ENCODE measurements at places on chromosomes 7 and 10.
A peak's percentile ranks its signal among the peaks of the same experiment; 100 is the strongest.

DNA sequence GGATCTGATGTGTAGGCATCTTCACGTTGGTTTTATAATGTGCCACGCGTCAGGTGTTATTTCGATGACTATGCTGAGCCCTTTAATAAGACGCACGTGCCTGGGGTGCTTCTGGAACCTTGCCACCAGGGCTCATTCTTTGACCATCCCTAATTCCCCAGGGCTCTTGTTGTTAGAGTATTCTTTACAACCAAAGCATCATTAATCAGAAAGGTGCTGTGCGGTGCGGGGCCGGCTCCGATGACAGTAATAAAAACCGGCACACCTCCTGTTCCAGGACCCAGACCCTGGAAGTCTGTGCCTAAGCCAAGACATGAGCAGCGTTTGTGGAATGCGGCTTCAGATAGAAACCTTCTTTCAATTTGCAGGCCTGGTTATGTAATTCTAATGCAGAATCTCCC lies 58.4 kb downstream of the MGMT start:
- no peak for DNase-seq

DNA sequence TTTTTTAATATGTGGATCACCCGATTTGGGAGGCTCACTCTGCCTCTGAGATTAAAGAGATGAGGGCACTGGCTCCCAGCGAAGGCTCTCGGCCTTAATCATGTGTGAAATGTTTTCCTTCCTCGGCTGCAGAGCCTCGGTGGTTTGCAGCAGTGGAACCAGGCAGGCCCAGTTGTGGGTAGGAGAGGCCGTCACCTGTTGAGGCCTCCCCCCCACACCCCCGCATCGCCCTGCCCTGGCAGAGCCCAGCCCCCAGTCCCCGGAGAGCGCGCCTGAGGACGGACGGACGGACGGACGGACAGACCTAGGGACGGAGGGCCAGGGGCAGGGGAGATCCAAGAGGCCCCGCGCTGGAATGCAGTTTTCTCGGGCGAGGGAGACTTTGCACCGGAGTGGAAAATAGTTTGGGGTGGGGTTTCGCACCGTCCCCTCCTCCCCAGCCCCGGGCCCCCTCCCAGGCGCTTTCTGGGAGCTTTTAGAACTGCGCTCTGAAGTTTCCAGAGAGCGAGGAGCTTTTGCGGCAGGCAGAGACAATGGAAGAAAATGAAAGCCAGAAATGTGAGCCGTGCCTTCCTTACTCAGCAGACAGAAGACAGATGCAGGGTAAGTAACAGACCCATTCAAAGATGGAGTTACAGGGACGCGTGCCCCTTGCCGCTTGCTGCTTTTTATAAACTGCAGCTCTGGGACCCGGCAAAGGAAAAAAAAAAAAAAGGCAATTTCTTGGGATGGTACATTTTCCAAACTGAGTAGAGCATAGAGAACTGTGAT lies at the start of gene KIAA1217:
TSS of gene KIAA1217 (plus strand) at position 478 of the 771 bp plus-strand sequence. CDS start at position 534, 56 bp downstream.
- no peak for DNase-seq

DNA sequence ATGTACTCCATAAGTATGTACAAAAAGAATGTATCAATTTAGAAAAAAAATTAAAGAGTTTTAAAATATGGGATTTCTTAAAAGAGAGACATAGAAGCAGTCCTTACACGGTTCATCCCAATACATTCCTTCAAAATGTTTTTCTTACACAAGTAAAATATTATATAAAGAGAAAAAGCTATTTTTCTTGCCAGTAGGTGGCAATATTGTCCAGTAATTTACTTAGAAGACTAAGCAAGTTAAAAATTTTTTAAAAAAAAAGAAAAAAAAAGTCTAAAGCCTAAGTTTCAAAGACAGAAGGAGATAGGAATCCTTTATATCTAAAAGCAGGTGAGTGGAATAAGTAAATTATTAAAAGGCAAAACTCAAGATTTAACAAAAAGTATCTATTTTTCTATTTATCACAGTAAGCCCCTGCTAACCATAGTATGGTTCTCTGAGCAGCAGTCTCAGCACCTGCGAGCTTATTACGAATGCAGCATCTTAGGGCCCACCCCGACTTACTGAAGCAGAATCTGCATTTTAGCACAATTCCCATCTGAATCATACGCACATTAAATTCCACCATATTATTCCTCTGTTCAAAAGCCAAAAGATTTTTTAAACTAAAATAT lies 240.6 kb downstream of the DGKI start:
- peak; percentile 35 for DNase-seq

DNA sequence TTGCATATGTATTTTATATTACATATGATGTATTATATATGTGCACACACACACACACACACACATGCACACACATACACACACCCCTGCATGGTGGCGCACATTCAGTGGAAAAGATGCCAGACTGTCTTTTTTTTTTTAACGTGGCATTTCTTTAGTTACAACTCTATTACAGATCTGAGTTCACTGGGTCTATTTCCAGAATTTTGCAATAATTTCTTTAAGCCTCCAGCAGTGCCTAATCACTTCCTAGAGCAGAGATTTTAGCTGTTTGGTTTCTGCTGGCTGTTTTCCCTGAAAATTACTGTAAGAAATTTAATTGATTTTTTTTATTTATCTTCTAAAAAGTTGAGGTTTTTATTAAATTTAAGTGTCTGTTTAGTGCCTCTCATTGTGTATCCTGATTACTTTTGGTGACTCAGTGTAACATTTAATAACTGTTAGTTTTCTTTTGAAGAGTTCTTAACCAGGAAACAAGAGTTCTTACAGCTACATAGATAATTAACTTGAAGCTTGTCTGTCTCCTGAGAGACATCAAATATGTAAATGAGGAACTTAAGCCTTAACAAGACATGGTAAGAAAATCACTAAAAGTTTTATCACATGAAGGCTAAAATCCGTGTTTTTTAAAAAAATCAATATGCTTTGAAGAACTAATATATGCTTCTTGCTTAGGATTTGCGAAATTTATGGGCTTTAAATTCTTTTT lies 232.0 kb downstream of the MDFIC start:
- no peak for DNase-seq

DNA sequence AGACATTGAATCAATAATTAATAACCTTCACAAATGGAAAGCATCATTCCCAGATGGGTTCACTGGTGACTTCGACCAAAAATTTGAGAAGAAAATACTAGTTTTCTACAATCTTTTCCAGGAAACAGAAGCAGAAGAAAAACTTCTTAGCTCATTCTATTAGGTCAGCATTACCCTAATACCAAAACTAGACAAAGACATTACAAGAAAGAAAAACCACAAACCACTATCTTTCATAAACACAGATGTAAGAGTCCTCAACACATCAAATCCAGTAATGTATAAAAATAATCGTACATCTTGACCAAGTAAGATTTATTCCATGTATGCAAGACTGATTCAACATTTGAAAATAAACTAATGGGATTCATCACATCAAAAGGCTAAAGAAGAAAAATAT lies 64.0 kb upstream of the CDK1 start:
- no peak for DNase-seq

GRCh38 chr7:109895536-109895935 lies 1195.4 kb upstream of the LRRN3 start:
- DNase-seq = no peak

DNA sequence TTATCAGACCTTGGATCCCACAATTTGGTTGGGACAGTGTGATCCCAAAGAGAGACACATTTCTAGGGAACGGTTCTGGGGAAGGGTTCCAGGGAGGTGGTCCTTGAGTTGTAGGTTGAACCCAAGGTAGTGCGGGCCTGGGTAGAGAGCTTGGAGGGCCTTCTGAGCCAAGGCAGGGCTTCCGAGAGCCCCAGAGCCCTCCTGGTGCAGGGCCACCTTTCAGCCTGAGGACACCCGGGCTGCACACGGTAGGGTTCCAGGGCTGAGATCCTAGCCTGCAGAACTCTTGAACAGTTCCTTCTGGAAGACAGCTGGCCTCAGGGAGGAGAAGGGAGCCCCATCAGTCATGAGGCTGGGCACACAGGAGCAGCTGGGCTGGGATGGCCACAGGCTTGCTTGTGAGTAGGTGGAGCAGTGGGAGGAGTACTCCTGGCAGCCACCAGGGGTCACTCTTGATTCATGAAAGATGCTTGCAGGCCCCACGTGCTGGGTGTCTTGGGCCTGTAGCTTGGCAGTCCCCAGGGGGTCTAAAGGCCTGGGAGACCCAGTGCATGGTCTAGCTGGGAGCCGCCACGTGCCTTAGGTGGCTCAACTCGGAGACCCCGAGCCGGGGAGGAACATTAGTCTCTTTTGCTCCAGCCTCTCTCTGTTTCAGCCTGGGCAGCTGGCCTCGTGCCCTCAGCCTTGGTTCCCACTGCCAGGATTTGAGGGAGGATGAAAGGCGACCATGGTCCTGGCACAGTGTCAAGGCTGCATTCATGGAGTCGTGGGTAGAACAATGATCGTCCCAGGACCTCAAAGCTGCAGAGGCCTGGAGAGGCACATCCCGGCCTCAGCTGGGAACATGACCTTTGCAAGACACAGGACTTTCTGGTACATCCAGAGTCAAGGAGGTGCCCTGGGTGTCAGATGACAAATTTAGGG lies 381.6 kb downstream of the TYW1 start:
- DNase-seq = peak; percentile 45

DNA sequence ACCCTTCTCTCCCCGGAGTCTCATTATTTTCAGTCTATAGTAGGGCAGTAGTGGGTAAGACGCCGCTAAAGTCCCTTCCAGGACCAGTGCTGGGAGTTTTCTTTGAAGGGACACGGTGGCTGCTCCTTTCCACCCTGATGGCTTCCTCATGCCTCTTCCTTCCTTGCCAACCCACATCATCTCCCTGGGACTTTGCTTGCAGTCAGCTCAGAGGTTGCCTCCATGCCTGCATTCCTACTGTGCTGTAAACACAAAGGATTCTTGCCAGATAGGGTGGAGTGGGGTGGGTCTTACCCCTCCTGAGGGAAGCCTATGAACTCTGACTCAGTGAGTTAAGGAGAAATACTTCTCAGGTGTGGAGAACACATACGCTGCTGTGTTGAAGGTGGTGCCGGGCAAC lies 59.9 kb upstream of the IGFBP3 start:
- no peak for DNase-seq

DNA sequence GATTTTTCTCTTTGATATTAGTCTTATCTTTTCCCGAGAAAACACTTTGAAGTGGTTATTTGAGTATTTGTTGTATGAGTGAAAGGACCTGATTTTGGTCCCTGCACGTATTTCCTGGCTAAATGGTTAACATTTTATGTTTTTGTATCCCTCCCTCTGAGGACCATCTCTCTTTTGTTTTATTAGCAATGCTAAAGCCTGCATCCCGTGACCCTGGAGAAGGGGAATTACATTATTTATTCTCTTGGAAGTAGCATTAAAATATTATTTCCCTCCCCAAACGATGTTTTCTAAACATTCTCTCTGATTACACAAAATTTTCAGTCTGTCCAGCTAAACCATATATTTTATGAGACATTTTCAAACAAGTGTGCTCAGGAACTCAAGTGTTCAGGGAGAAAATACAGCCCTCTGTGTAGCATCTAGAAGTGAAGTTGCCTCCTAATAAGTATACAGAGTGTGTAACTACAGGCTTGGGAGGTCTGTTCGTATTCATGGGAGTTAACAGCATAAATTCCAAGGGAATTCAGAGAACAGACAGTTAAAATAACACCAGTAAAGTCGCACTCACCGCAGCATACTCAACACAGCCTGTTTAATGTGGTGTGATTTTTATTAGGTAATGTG lies 163.8 kb upstream of the NPVF start:
- DNase-seq = no peak

DNA sequence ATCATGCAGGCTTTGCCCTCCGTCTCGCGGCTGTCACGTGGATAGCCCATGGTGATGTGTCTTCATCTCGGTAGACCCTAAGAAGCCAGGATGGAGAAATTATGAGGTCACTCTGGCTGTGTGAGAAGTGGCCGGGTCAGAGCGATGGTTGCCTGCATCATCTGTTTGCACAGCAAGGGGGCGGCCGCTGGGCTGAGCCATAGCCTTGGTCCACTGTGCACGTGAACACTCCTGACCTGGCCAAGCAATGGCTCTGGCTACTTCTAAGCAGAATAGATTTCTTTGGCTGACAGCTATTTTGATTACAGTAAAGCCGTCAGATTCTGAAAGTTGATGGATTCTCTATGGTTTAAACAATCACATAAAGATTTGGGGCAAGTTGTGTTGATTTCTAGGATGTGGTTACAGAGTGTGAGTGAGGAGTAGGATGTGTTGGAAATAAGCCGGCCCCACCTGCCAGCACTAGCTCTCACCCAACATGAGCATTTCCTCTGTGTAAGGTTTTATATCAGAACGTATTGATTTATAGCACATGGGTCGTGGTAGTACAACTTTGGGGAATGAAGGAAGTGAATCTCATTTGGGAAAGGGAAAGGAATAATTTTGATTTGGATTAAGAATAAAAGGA lies 214.4 kb upstream of the GPR26 start:
- DNase-seq = no peak

Data from AML-193 (cell line).